ENCODE measurements at places on chromosomes 2 and 18.

- no peak for DNase-seq
These were observed 25.8 kb downstream of the NEDD4L start for GRCh38 chr18:58069721-58070292.

GRCh38 chr2:169139993-169140767 lies 70.8 kb downstream of the DHRS9 start:
- no peak for DNase-seq

- no peak for DNase-seq
These were observed 33.6 kb downstream of the MAL start for GRCh38 chr2:95058989-95059641.

DNA sequence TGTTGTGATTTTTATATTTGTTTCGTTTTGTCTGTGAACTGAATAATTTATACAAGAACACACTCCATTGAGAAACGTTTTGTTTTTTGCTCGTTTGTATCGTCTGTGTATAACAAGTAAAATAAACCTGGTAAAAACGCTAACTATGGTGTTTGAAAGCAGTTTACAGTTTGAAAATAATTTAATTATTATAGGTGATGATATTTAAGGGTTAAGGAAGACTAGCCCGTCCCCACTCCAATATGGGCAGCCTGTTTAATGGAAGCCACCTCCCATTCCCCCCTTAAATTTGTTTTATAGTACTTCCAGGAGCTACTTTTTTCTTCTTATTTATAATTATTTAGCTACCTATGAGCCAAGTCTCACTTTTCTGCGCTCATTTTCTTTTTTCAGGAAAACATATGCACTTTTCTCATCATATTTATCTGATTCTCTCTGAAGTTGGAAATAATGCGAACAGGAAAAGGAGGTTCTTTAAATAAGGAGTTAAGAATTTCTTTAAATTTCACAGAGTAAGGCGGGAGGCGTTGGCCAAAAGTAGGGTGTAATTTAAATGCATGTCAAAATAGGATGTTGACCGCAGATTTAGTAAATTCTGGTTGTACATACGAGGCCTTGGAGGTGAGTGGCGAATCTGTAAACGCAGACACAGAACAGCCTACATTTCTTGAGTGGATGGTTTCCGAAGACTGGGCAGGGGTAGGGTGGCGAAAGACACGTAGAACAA lies 9.8 kb downstream of the TBR1 start:
- DNase-seq = no peak

DNA sequence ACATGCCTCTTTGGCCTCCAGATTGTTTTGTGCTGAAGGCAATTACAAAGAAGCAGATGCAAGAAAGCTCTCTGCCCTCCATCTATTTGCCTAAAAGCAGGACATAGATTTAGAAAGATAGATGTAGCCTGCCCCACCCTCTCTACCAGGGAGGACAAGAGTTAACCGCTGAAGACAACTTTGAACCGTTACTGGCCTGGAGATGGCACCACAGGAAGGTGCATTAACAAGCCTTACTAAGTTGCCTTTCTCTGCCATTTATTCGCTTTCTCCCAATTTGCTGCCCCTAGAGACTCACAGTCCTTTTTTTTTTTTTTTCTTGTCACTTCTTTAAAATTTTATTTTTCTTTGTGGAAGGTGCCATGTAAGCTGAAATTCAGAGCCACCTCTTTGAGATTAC lies 28.8 kb upstream of the RMDN2 start:
- DNase-seq = no peak

DNA sequence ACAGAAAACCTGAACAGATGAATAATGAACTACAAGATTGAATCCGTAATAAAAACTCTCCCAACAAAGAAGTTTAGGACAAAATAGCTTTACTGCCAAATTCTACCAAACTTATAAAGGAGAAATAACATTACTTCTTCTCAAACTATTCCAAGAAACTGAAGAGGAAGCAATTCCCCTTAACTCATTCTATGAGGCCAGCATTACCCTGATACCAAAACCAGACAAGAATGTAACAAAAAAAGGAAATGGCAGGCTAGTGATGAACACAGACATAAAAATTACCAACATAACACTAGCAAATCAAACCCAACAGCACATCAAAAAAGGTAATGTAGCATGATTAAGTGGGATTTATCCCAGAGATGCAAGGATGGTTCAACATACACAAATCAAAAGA lies 213.7 kb upstream of the FOSL2 start:
- no peak for DNase-seq

GRCh38 chr2:25290811-25291495 lies 50.8 kb downstream of the DNMT3A start:
- DNase-seq = no peak

GRCh38 chr2:47219970-47220369 lies 64.9 kb upstream of the STPG4 start:
- no peak for DNase-seq

DNA sequence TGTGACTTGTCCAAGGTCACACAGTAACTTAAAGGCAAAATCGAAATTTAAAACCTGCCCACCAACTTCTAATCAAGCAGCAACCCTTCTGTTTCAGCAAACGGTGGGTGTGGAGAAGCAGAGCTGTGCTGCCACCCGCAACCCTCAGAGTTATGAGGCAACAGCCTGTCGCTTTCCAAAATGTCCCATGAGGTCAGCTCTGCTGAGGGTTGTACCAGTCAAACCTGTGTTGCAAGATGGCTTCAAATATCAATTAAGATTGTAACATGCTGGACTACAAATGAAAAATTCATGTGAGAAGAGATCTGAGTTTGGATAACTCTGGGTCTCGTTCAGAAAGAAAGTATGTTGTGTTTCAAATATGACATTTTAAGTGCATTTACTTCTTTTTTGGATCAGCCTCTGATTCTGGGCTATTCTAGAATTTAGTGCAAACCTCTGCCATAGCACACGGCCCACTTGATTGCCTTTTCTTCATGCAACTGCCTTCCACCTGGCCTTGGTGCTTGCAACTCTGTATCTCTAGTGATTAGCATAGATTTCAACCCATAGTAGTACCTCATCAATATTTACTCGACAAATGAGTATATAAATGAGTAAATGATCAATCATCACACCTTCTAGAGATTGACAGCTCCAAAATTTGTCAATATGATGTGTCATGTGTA lies 69.3 kb downstream of the TIMM21 start:
- no peak for DNase-seq

GRCh38 chr2:7709907-7710306 lies 792.7 kb downstream of the RNF144A start:
- no peak for DNase-seq

DNA sequence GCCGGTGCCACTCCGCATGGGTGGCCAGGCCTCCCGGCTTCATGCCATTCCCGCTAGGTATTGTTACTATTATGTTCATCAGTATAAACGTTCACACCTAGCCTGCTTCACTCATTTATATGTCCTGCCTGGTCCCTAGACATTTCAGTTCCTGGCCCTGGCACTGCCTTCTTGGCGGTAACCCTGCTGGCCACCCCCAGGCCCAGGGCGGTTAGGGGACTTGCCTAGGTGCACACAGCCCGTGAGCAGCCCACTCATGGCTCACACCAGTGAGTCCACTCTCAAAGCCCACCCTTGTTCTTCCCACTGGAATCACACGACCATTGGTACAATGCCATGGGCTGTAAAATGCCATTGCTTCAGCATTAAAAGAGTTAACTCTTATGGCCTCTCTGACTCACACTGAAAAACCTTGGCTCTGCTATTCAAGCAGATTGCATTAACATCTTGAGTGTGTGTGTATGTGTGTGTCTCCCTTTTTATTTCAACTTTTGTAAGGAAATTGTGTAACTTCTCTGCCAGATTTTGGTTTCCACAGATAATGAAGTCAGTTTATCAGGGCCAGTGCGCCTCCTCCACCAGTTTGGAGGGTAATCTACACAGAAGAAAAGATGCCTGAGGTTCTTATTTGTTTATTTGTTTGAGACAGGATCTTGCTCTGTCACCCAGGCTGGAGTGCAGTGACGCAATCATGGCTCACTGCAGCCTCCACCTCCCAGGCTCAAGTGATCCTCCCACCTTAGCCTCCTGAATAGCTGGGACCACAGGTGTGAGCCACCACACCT lies 74.2 kb downstream of the RAB31 start:
- no peak for DNase-seq

- no peak for DNase-seq
These were observed 375.0 kb downstream of the RNF144A start for GRCh38 chr2:7292154-7292691.

DNA sequence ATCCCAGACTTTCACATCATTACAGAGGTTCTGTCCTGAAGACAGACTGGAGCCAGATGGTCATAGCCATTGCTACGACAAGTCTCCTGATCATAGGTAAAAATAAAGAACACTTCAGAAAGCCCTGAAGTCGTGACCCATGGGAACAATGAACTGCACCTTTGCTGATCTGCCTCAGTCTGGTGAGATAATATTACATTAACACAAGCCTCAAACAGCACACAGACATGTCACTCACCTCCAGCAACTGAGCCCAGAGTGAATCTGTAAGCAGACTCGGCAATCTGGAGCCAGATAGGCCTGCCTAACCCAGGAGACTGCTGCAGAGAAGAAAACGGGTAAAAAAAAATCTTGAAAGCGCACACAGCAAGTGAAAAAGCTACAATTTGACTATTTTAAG lies 79.2 kb downstream of the SLC25A12 start:
- DNase-seq = no peak

GRCh38 chr2:5937851-5938565 lies 245.8 kb downstream of the SOX11 start:
- DNase-seq = no peak

DNA sequence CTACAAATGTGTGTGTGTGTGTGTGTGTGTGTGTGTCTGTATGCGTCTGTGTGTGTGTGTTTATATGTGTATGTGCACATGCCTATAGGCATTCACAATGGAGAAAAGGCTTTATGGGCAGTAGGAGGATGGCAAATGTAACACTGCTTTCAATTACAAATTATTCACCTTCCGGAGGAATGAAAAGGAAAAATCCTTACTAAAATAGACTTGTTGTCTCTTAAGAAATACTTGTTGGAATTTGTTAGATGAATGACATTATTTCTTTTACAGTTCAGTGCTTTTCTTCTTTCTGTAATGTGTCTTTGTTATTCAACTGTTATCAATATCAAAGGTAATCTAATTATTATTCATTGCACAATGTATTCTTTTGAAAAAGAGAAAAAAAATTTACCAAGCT lies 874.3 kb downstream of the ERBB4 start:
- DNase-seq = no peak

DNA sequence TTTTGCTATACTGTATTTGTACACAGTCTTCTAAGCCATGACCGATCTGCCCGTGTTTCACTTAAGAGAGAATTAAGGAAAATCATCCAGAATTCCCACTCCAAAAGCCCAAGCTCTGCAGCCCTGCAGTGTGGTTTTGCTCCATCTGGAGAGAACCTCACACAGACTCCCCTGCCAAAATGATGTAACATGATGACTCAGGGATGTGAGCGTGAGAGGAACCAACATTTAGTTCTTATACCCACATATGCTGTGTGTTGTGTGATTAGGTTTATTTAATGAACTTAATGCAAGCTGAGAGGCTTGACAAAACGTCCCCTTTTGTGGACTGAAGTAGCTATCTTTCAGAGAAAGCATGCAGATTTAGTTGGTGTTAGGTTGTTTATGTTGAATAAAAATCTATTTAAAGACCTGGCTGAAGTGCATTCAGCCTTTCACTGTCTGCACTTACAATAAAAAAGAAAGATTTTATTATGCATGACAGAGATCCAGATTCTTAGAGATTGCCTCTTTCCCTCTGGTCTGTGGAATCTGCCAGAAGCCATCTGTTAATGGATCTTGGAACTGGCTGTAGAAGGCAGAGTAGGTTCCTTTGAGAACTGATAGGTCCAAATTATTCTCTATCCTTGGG lies 6.3 kb downstream of the RAB12 start:
- no peak for DNase-seq

- DNase-seq = no peak
These were observed 5.2 kb downstream of the ZNF638 start for GRCh38 chr2:71336802-71337201.

DNA sequence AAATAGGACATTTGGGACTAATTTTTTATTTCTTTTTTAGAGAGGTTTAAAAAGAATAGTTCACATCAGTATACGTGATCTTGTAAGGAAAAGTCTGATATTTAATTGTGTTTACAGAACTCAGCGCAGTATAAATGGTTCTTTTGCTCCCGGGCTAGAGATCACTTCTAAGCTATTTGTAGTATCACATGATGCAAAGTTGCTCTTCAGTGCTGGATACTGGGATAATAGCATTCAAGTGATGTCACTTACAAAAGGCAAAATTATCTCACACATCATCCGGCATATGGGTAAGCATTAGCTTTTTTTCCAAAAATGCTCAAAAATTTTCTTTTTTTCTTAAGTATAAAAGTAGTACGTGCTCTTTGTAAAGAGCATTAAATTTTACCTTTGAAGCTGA lies 37.4 kb upstream of the CYP20A1 start:
- DNase-seq = no peak

GRCh38 chr2:42136782-42137124 lies 32.4 kb upstream of the EML4 start:
- DNase-seq = no peak

DNA sequence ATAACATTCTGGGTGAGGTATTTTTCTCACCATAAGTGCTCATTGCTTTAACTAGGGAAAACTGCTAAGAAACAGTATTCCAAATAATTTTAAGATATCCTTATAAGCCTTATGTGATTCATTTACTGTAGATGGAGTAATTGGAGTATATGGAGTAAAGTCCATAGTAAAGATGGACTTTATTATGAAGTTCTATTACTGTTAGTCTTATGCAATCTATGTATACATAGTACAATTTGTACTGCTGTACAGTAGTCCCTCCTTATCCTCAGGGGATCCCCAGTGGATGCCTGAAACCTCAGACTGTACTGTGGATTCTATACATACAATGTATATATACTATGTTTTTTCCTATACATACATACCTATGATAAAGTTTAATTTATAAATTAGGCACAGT lies 41.1 kb upstream of the OTX1 start:
- no peak for DNase-seq

- no peak for DNase-seq
These were observed 133.4 kb downstream of the CABLES1 start for GRCh38 chr18:23268641-23269040.

- no peak for DNase-seq
These were observed 246.0 kb downstream of the CLIP4 start for GRCh38 chr2:29361231-29361630.

DNA sequence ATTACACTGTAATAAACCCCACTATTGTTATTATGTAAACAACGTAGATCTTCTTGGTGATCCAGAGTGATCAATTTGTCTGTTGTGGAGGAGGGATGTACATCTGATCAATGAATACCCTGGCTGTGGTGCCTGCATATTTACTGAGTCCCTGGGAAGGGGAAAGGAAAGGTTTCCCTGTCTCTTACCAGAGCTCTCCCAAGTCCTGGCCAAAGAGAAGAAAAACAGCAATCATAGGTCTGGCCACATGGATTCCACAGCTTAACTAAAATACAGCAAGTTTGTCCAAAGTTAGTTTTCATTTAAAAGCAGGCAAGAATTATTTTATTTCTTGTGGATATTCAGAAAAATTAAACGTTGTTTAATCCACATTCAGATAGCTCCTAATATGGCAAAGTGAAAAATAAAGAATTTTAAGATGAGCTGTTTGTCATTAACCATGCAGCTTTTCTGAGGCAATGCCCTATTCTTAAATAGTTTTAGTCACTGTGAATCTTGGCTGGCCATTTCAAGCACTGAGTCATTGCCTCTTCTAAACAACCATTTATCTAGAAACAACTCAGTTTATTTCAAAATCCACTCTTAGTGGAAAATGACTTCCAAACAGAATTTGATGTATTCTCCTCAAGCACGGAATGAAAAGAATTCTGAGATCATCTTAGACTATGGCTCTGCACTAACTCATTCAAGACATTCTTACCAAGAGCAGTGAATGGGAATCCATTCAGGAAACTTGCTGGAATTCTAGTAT lies 1004.4 kb upstream of the CDH2 start:
- no peak for DNase-seq
